ENCODE measurements at places on chromosomes 7 and 10.

- DNase-seq = no peak
These were observed 57.8 kb upstream of the FZD1 start for GRCh38 chr7:91206361-91206960.

GRCh38 chr10:131436458-131436857, 124.9 kb upstream of the TCERG1L start:
- no peak for DNase-seq

- no peak for DNase-seq
These were observed 137.2 kb upstream of the ADARB2 start for GRCh38 chr10:1874533-1874932.

DNA sequence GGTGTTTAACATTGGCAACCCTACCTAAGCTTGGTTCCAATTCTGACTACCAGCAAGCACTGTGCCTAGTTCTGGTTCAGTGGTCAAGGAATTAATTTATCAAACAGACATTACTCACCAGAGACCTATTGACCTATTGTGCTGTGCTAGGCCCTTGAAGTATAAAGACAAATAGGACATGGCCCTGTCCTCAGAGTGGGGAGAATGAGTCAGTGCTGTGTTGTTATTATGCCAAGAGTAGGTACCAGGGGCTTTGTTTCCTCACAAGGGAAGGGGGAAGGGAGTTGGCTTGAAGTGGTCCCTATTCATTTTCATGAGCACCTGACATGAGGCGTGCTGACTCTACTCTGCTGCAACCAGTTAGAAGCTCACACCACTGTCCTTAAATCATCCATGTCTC, 62.6 kb upstream of the PLPP4 start:
- no peak for DNase-seq

DNA sequence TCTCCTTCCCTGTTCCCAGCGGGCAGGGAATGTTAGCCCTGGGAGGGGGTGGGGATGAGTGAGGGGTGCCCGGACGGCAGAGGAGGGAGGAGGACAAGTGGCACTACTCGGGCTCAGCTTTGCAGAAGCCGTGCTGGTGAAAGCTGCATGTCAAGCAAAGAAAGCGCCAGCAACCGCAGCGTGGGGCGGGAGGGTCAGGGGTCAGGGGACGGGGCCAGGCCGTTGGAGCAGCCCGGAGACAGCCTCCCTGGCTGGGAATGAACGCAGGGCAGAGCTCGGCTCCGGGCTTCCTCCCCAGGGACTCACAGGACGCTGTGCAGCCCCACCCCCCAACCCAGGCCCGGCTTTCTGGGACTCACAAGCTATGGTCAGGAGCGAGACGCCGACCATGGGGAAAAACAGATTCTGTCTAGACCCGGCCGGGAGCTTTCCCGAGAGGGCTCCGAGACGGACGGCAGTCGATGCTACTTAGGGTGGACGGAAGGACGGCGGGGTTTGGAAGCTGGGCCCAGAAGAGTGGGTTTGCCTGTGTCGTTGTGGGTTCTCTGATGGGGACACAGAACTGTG, 113.4 kb downstream of the VIPR2 start:
- no peak for DNase-seq

- DNase-seq = no peak
These were observed 1.2 kb upstream of the PALS2 start for GRCh38 chr7:24572016-24572392.

DNA sequence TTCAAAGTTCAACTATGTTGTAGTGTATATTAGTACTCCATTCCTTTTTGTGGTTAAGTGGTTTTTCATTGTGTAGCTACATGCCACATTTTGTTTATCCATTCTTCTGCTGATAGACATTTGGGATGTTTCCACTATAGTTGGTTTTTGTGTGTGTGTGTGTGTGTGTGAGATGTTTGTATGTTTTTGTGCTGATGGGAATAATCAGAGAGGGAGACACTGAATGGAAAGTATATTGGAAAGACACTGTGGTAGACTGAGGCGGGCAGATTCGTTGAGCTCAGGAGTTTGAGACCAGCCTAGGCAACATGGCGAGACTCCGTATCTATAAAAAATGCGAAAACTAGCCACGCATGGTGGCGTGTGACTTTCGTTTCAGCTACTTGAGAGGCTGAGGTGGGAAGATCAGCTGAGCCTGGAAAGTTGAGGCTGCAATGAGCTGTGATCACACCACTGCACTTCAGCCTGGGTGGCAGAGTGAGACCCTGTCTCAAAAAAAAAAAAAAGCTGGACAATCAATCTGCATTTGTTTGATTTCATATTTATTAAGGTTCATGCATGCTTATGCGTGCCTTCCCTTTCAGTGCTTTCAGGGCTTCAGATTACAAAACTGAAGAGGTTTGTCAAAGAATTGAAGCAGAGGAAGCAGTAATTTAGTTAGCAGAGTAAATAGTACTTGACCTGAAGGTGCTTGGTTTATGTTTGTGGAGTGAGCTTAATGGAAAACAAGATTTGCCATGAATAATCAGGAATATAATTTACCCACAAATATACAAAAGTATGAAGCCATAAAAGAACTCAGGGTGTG, 14.7 kb downstream of the SEC24C start:
- DNase-seq = no peak

DNA sequence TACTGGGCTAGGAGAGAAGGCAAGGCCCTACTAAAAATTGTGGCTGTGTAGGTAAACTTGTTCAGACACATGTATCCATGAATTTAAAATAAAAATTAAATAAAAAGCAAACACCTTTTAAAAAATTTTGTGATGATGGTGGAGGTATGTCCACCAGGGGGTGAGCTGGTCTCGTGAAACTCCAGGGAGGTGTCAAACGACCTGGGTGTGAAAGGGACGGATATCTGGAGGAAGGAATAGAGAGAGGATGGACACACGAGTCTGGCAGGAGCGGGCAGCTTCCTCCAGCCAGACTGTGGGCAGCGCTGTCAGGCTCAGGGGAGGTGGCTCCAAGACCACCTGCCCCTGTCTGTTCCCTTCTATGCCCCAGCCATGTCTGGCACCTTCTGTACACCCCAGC, 34.8 kb upstream of the DMBT1 start:
- DNase-seq = peak; percentile 29

GRCh38 chr7:126411032-126411820, 841.5 kb downstream of the GRM8 start:
- no peak for DNase-seq

DNA sequence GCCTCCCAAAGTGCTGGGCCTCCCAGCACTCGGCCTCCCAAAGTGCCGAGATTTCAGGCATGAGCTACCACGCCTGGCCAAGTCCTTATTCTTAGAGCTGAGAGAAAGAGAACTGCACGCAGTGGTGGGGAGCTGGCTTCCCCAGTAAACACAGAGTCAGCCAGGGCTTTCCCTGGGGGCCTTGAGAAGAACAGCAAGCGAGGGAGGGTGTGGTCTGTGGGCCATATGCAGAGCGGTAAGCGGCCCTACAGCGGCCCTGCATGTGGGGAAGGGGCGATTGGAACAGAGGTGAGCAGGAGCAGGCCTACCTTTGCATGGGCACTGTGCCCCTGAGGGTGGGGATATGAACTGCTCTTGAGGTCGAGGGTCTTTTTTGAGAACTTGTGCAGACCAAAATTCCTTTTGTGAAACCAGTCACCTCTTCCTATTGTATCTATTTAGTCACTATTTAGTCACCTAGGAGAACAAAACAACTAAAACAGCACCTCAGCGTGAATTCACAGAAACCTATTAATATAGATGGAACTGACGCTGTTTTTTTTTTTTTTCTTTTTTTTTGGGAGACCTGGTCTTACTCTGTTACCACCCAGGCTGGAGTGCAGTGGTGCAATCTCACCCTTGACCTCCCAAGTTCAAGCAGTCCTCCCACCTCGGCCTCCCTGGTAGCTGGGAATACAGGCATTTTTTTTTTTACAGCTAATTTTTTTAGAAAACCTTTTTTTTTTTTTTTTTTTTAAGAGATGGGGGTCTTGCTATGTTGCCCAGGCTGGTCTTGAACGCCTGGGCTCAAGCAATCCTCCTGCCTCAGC, 36.9 kb upstream of the SH2D4B start:
- peak; percentile 87 for DNase-seq

GRCh38 chr7:1939434-1940401, 269.6 kb downstream of the ELFN1 start:
- peak; percentile 38 for DNase-seq

GRCh38 chr10:18689498-18689897, 30.3 kb downstream of the ARL5B start:
- peak; percentile 47 for DNase-seq

GRCh38 chr10:133258818-133259601, 17.7 kb downstream of the ADAM8 start:
- peak; percentile 100 for DNase-seq

- peak; percentile 95 for DNase-seq
These were observed 137.3 kb downstream of the TCF7L2 start for GRCh38 chr10:113087165-113088029.

DNA sequence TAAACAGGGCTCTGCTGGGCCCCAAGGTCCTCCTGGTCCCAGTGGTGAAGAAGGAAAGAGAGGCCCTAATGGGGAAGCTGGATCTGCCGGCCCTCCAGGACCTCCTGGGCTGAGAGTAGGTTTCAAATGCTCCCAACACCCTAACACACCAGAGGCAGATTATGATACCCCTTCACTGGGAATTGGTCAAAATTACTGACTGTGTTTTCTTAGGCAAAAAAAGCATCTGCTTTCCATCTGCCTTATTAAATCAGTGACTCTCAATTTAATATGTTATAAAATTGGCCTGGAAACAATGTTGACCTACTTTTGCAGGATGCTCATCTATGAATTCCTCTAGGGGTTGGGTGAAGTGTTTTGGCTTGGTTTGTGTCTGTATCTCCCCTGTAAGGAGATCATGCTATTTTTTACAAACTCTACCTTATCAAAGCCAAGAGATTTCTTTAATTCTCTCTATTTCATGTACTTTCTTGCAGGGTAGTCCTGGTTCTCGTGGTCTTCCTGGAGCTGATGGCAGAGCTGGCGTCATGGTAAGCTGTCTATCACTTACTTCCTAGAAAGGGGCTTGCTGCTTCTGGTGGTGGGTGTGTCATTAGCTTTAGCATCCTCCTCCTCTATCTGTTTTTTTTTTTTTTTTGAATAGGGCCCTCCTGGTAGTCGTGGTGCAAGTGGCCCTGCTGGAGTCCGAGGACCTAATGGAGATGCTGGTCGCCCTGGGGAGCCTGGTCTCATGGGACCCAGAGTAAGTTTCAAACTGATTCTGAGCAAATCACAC, 15.9 kb downstream of the COL1A2 start:
- DNase-seq = no peak

DNA sequence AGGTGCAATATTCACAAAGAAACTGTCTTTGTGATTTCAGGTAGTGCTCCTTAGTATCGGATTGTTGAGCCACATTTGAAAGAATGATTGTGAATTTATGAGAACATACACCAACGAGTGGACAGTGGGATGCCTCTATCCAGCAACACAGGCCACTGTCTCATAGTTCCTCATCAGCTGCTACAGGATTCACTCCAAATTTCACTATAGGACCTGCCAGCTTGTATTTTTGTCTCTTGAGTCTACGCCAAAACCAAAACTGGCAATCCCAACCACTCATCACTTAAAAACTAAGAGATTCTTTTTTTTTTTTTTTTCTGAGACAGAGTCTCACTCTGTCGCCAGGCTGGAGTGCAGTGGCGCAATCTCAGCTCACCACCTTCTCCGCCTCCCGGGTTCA, 964.5 kb downstream of the CNTNAP2 start:
- DNase-seq = no peak

DNA sequence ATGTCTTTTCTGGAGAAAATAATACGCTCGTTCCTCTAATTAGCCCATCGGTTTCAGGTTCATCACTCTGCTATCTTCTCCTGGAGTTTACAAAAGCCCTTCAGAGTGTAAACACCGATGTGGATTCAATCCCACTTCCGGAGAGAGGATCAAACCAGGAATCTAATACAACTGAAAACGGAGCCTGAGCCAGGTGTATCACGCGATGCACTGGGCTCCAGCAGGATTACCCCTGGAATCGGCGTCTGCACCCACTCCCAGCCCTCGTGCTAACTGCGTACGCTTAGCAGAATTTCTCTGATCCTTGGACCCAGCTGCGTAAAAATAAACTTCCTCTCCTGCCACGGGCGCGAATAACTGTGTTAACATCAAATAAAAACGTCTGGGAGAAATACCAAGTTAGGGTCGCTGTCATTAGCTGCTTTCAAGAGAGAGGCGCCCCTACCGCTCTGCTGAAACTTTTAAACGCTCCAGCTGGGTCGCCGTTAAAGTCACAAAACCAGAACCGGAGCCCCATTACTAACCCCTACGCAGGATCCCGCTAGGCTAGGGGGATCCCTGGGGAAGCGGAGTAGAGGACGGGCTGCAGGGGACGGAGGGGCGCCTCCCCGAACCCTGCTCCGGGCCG, 502 bp downstream of the ZNF3 start:
- DNase-seq = peak; percentile 19

- no peak for DNase-seq
These were observed 59.8 kb upstream of the PDSS1 start for GRCh38 chr10:26637521-26638275.

- no peak for DNase-seq
These were observed 161.2 kb downstream of the CAMK1D start for GRCh38 chr10:12510501-12510941.

DNA sequence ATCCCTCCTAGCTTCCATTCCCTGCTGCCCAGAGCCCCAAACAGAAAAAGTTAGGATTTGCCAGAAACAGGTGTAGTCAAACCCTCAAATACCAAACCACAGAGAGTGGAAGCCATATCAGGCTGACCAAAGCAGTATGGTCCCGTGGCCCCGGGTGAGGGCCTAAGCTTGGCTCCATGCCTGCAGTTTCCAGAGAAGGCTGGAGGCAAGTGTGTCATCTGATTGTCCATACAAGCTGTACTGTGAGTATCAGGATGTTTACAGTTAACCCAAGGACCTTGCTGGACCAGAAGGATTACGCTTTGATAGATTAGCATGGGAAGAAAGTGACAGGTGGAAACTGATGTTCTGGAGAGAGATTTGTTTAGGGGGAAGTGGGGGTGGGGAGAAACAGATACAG, 96.3 kb downstream of the PRKAG2 start:
- DNase-seq = no peak

- DNase-seq = peak; percentile 86
These were observed 191.1 kb upstream of the SLC26A5 start for GRCh38 chr7:103637094-103637493.

Data from epithelial cell of esophagus (primary cell).